Activated naive CD8-positive, alpha-beta T cell treated with anti-CD3 and anti-CD28 coated beads, Interleukin-2, amount 50 U/mL, for 16 hours (primary cell): ENCODE measurements at places on chromosomes 3 and 15.

- DNase-seq = peak; percentile 9
These were observed 1.8 kb downstream of the ZBTB38 start for GRCh38 chr3:141370065-141370533.

DNA sequence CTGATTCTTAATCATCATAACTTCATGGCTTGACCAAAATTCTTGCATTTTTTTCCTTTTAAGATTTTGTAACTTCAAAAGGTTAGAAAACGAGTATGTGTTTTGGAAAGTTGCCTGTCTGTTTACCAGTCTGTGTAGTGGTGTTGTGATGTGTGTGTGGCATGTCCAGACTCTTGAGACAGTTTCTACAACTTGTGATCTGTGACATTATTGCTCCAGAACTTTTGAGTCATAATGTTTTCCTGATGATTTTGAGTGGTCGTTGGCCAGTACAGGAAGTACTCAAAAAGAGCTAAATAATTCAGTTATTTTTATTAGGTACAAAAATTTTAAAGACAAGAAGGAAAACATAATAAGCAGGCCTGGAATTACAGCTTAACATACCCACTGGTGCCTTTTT lies 229.0 kb upstream of the C2CD4B start:
- DNase-seq = no peak

DNA sequence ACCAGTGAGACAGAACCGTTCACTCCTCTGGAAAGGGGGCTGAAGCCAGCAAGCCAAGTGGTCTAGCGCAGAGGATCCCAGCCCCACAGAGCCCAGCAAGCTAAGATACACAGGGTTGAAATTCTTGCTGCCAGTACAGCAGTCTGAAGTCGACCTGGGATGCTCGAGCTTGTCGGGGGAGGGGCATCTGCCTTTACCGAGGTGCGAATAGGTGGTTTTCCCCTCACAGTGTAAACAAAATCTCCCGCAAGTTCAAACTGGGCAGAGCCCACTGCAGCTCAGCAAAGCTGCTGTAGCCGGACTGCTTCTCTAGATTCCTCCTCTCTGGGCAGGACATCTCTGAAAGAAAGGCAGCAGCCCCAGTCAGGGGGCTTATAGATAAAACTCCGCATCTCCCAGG lies 11.4 kb downstream of the CEP97 start:
- no peak for DNase-seq

- DNase-seq = no peak
These were observed 13.3 kb upstream of the ZXDC start for GRCh38 chr3:126488886-126489569.

- DNase-seq = no peak
These were observed 70.8 kb upstream of the PSMD6 start for GRCh38 chr3:64093825-64094712.
